NCI-H2081 treated with DMSO at 0.1 percent for 48 hours (cell line): ENCODE measurements at places on chromosomes 1 and 21.

- no peak for DNase-seq
Observed at GRCh38 chr1:64387389-64388285, 82.3 kb upstream of the CACHD1 start.

DNA sequence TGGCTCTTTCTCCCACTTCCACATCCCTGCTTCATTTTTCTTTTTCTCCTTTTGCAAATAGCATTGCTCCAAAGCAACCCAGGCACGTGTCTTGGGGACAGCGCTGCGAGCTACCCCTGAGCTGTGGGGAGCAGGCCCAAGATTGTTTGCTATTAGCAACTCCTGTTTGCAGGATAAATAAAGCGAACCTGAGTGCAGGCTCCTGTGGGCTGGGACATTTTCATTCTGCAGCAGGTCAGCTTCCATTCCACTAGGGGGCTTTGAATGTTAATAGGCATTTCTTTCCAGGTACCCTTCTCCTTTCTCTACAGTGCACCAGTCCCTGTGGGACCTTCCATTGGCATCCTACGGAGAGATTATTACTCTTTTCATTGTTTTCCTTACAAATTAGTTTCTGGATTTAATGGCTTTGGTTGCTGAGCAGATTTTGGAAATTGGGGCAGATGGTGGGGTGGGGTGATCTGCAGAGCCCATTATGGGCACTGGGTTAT lies 54.0 kb downstream of the OLFML3 start:
- DNase-seq = no peak

DNA sequence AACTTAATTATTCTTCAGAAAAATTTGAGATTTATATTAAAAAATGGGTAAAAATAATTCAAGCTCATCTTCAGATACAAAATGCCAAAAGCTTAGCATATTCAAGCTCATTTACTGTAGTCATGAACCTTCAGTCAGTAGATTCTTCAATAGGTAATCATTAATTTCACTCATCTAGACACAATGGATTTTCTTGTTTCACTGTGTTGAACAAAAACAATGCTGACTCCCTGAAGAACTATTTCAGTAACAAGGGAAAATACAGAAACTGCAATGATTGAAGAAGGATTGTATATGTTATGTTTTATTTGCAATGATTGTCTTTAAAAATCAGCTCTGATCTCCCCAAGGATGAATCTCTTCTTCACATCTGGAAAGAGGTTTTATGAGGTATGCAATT lies 9.2 kb upstream of the HOOK1 start:
- DNase-seq = no peak

- DNase-seq = no peak
Observed at GRCh38 chr1:6343506-6344405, 49.8 kb downstream of the ACOT7 start.

- DNase-seq = no peak
Observed at GRCh38 chr1:243482141-243483022, 226.5 kb downstream of the SDCCAG8 start.

GRCh38 chr1:21216835-21217811 lies 40.4 kb upstream of the EIF4G3 start:
- DNase-seq = no peak

- DNase-seq = no peak
Observed at GRCh38 chr1:174938281-174939007, 61.3 kb upstream of the CACYBP start.

GRCh38 chr21:32371913-32372314 lies 20.9 kb downstream of the URB1 start:
- DNase-seq = no peak

GRCh38 chr1:159577446-159577845 lies 10.2 kb upstream of the APCS start:
- DNase-seq = no peak

GRCh38 chr1:223242382-223242955 lies 99.4 kb upstream of the TLR5 start:
- no peak for DNase-seq

DNA sequence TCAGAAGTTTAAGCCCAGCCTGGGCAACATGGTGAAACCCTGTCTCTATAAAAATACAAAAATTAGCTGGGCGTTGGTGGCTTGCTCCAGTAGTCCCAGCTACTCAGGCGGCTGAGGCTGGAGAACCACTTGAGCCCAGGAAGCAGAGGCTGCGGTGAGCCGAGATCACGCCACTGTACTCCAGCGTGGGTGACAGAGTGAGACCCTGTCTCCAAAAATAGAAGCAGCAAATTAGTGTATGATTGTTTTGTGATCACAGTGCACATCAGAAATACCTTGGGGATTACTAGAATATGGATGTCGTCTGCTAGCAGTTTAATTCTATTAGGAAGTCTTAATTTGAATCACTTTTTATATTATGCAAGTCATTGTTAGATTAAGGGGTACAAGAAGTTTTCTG lies 59.0 kb downstream of the ZBTB17 start:
- no peak for DNase-seq

- no peak for DNase-seq
Observed at GRCh38 chr1:6884652-6885153, 99.4 kb downstream of the CAMTA1 start.

DNA sequence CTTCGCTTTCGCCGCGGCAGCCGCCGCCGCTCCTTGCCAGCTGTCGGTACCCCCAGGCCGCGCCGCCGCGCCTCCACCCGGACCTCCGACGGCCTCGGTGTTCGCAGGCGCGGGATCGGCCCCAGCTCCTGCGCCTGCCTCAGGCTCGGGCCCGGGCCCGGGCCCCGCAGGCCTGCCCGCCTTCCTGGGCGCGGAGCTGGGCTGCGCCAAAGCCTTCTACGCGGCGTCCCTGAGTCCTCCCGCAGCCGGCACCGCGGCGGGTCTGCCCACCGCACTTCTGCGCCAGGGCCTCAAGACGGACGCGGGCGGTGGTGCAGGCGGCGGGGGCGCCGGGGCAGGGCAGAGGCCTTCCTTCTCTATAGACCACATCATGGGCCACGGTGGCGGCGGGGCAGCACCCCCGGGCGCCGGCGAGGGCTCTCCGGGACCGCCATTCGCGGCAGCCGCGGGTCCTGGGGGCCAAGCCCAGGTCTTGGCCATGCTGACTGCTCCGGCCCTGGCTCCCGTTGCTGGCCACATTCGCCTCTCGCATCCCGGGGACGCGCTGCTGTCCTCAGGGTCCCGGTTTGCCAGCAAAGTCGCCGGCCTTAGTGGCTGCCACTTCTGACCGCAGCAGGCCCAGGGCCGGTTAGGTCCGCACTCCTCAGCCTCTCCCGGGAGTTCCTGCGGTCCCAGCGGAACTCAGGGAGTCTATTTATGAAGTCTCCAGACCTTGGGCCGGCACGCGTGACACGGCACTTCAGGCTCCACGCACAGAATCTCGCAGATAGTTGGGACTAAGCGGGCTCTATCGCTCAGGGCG lies 1.4 kb downstream of the FOXD2 start:
- DNase-seq = no peak

DNA sequence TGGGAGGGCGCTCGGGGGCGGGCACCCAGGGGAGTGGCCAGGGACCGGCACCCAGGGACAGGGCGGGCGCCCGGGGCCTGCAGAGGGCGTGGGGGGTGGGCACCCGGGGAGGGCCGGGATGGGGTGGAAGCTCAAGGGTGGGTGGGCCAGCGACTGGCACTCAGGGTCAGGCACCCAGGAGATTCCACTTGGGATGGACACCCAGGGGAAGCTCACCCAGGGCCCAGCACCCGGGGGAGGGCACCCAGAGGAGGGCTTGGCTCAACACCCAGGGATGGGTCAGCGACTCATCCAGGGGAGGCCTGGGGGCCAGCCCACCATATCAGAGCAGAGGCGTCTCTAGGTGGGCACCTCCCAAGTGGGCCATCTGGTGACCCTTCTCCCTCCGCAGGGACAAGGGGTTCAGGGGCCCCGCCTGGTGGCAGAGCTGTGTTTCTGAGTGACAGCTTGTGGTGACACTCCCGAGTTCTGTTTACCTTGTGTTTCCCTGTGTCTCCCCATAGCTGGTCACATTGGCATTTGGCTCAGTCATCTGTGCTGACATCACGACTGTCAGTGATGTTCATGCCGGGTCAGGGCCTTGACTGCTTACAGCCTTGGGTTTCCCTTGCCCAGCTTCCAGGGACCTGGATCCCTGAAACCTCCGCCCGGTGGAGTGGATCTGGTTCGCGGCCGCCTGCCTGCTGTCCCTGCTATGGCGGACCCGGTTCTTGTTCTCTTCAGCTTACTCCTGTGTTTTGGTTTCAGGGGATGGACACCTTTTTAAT lies 749 bp downstream of the IBA57 start:
- DNase-seq = peak; percentile 9
